ENCODE measurements at places on chromosomes 2 and 18.

DNA sequence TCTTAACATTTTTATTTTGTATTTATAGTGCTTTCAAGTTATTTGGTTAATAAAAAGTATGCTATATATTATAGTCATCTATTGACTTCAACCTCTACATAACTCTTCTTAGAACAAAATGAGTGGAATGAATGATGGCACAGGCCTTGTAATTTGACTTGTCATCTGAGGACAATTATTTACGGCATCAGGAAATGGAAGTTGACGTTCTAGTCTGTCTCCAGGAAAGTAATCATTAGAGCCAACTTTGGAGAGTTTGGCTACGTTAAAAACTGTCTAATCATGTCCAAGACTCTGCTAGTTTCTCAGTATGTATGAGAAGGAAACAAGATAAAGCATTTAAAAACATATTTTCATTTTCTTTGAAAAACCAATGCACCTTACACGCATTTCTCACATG, 353.6 kb downstream of the ARHGAP15 start:
- DNase-seq, result no peak

GRCh38 chr2:70516596-70516995, 37.0 kb downstream of the TGFA start:
- no peak for DNase-seq

- DNase-seq, result no peak
Measured at GRCh38 chr2:43194121-43194869, 32.1 kb downstream of the ZFP36L2 start.

- DNase-seq, result no peak
Measured at GRCh38 chr2:119205001-119205706, 18.5 kb upstream of the STEAP3 start.

GRCh38 chr2:1681017-1681318, 63.3 kb downstream of the PXDN start:
- DNase-seq, result no peak

GRCh38 chr18:63105636-63106316, 213.8 kb downstream of the BCL2 start:
- DNase-seq, result no peak

DNA sequence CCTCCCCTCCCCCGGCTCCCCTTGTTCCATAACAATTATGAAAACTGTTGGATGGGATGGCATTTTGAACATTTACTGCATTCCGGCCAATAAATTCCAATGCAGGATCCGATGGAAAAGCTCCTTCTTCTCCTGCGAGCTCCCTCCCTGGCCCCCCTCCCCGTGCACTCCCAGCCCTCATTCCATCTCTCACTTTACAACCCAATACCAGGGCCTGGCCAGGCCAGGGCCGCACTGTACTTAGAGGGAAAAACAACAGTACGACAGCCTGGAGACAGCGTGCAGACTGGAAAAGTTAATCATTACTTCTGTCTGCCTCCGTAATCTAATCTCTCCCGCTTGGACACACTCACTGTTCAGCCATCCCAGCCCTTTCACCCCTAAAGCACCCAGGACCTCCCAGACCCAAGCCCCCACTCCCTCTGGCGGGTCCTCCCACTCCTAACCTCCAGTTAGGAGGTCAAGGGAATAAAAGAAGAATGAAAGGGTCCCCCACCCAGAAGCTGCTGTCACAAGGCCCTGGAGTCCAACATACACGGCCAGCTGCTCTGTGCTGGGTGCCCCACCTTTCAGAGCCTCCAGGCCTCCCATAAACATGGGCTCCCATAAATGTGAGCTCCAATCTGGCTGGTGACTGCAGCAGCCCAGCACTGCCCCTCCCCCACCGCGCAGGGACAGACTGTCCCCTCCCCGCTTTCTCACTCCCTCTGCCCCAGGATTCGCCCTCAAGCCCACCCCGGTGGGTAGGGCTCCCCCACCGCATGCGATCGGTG, 20.6 kb downstream of the SMAD7 start:
- DNase-seq, result no peak

- DNase-seq, result no peak
Measured at GRCh38 chr2:17550907-17551306, 10.4 kb downstream of the VSNL1 start.

- DNase-seq, result no peak
Measured at GRCh38 chr18:22883179-22883578, 49.9 kb upstream of the RBBP8 start.

GRCh38 chr2:224042191-224042696, 3.2 kb upstream of the SERPINE2 start:
- no peak for DNase-seq

DNA sequence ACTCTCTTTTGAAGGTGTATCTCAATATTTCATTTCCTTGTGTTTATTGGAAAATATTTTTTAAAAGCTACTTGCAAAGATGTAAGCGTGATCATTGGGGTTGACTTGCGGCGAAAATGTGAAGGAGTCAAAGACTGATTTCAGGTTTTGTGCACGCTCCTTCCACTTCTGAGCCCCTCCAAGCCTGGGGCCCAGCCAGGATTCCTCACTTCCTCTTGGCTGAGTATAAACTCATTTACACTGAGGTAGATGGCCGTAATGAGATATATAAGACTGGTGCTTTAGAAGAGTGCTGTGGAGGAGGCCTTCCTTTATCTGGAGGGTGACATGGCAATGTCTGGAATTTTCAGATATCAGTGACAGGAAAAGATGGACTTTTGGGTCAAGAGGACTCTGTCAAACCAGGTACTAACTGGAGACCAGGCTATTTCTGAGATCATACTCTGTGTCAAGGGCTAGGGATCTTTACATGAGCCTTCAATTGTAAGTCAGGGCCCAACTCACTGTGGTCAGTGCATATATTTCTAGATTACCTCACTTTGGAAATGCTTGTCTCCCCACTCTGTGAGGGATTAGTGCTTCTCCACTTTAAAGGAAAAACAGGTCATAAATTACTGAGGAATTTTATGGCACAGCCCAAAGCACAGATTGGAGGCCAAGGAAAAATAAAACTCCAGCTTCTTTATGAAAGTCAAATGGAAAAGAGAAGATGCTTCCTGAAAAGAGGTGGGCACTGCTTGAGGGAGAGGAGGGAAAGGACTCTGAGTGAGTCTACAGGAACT, 22.8 kb downstream of the PRKCE start:
- no peak for DNase-seq

GRCh38 chr2:231422056-231422455, 26.5 kb downstream of the B3GNT7 start:
- no peak for DNase-seq

- no peak for DNase-seq
Measured at GRCh38 chr18:61710082-61710620, 182.7 kb downstream of the RNF152 start.

- no peak for DNase-seq
Measured at GRCh38 chr2:9941196-9941995, 10.1 kb upstream of the GRHL1 start.

DNA sequence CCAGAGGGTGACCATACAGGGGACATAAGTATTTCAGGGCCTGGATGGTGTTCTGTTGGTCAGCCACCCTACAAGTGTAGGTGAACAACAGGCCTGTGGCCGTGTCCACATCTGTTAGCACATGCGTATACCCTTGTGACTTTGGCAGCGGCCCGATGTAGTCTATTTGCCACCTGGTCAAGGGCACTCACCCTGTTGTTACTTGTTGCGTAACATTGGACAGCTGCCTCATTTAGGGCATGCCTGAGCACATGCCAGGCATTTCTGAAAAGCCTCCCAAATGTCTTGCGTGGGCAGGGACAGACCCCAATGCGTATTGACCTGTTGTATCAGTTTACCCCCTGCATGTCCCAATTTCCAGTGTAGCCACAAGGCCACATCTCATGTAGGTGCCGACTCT, 235.0 kb downstream of the MBD5 start:
- DNase-seq, result no peak

- DNase-seq, result no peak
Measured at GRCh38 chr18:9365406-9365805, 30.8 kb downstream of the TWSG1 start.

- DNase-seq, result no peak
Measured at GRCh38 chr2:239247401-239248245, 153.2 kb downstream of the HDAC4 start.

DNA sequence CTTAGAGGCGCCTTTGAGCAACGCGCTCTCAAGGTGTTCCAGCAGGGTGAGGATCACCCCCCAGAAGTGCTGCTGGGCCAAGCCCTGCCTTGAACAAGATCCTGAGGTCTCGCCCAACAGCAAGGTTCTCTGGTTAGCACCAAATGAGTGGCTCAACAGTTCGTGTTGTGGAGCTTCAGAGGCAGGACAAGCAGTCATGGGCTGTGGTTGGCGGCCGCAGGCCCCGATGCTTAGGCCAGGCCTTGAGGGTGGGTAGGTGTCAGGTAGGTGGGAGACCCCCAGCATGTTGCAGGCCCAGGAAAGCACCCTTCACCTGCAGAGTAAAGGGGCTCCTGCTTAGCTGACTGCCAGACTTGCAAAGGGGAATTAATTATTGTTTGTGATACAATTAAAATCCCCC, 70.2 kb upstream of the FOSL2 start:
- no peak for DNase-seq

DNA sequence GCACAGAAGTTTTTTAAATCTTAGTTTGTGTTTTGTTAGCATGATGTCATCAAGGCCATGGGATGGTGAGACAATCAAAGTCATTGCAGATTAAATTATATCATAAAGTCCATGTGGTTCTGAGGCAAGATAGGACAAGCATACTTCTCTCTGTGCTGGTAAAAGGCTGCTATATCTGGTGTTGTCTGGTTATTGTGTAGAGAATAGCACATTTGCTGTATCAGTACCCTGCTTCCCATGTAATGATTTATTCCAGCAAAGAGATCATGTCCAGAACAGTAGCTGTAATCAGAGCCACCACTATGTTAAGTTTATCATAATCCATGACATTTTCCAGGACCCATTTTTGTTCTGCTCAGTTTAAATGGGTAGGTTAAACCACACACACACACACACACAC, 123.0 kb downstream of the TTC27 start:
- no peak for DNase-seq

DNA sequence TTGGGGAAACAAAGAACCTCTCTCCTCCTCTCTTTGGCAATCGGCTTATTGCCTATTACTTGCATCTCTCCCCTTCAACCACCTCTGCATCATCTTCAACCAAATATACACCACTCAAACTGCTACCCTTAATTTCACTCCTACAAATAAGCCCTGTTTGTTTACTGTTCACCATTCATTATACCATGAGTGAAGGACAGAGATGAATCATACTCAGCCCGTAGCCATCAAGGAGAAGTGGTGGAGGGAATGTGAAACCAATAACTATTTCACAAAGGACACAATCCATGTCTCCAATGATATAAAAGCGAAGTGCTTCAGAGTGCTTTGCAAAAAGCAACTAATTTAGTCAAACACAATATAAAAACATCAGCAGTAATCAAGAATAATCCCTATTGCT, 76.8 kb downstream of the CACNB4 start:
- DNase-seq, result no peak

- no peak for DNase-seq
Measured at GRCh38 chr2:27582129-27582694, 630 bp upstream of the ZNF512 start.

- no peak for DNase-seq
Measured at GRCh38 chr18:80170395-80171053, 61.5 kb downstream of the ADNP2 start.

- DNase-seq, result no peak
Measured at GRCh38 chr2:12675352-12675795, 41.4 kb upstream of the TRIB2 start.

- DNase-seq, result no peak
Measured at GRCh38 chr2:24011250-24012104, 1.6 kb downstream of the MFSD2B start.

DNA sequence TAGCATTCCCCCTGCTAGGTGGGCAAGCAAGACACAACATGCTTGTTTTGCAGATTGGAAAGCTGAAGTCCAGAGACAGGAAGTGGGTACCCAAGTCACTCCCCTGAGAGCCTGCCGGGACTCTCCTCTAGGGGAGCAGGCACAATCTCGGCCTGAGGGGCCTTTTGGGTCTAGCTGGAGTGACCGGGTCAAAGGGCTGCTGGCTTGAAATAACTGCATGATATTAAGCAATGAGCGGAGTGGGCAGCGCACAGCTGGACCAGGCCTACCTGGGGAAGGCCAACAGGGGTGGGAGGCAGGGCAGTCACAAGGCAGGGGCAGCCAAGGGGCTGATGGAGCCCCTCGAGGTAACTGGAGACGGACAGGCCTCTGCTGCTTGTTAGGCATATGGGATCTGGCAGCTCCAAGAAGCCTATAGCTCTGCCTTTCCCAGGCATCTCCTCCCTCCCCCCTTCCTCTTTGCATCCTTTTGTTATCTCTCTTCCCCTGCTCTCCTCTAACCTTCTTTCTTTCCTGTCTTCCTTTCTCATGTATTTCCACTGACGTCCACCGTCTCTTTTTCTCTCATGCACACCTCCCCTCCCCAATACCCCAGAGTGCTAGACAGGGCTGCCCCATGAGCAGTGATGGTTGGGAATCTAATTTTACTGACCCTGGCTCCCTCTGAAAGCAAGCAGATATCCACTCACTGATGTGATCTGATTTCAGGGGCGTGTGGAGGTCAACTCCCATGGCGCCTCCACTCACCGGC, 237.5 kb downstream of the LOXHD1 start:
- no peak for DNase-seq

GRCh38 chr2:30127016-30127893, 19.6 kb upstream of the YPEL5 start:
- DNase-seq, result no peak

GRCh38 chr2:211216221-211216620, 659.8 kb downstream of the CPS1 start:
- DNase-seq, result no peak

DNA sequence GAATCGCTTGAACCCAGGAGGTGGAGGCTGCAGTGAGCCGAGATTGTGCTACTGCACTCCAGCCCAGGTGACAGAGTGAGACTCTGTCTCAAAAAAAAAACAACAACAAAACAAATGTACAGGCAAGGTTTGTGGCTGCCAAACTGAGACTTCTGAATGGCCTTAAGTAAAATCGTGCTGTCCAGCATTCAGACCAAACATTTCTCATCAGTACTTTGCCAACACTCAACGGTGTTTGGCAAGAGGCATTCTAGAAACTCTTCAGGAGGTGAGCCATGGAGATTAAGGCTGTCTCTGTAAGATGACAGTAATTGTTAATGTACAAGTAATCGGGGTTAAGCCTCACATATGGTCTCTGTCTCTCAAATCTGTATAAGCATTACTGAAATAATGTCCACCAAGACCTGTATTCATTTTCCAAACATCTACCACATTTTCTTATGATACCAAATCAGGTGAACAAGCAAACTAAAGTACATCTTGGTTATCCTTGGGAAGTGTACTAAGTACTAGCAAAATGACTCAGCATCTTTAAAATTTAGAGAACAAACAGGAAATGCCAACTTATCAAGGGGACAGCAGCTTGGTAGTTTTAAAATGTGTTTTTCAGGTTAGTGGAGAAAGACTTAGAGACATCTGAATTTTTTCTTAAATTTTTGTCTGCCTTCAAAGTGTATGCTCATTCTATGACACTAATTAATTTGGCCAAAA, 29.3 kb downstream of the SERPINE2 start:
- no peak for DNase-seq

Data from stimulated activated naive CD8-positive, alpha-beta T cell treated with anti-CD3 and anti-CD28 coated beads, Interleukin-15, amount 100 ng/mL, for 72 hours (primary cell).